Dermis blood vessel endothelial cell (primary cell): ENCODE measurements at places on chromosomes 7 and 10. TPM values are rescaled to one million over a fixed set of nuclear protein-coding genes. Genes with fewer than 3 reads are reported as not detected.

The AKAP9 gene
- 50.0 and 64.3 TPM in 2 replicates for total RNA-seq

GRCh38 chr10:133041101-133041500, 46.6 kb upstream of the ADGRA1 start:
- no peak for DNase-seq

GRCh38 chr7:123096976-123097375, 101.5 kb upstream of the TAS2R16 start:
- no peak for DNase-seq

- no peak for DNase-seq
Observed at GRCh38 chr10:47349516-47349915, 1.4 kb downstream of the RBP3 start.

- no peak for DNase-seq
Observed at GRCh38 chr7:40059057-40059456, 75.4 kb downstream of the MPLKIP start.

GRCh38 chr10:72685264-72685921, 6.5 kb upstream of the MCU start:
- no peak for DNase-seq

DNA sequence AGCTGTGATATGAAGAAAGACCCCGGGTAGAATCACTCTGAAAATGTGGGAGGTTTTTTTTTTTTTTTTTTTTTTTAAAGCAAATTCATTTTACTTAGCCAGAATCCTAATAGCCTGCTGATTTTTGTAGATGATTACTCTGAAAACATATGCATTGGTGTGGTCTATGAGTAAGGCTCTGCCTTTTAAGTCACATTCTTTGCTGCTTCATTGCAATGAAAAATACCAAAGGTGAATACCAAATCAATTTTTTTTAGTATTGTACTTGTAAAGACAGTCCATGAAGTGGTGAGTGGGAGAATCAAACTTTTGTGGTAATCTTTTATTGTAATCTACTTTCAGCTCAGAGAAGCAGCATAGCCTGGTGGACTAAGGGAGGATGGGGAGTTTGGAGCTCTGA, 130.3 kb downstream of the SDK1 start:
- DNase-seq, result no peak

DNA sequence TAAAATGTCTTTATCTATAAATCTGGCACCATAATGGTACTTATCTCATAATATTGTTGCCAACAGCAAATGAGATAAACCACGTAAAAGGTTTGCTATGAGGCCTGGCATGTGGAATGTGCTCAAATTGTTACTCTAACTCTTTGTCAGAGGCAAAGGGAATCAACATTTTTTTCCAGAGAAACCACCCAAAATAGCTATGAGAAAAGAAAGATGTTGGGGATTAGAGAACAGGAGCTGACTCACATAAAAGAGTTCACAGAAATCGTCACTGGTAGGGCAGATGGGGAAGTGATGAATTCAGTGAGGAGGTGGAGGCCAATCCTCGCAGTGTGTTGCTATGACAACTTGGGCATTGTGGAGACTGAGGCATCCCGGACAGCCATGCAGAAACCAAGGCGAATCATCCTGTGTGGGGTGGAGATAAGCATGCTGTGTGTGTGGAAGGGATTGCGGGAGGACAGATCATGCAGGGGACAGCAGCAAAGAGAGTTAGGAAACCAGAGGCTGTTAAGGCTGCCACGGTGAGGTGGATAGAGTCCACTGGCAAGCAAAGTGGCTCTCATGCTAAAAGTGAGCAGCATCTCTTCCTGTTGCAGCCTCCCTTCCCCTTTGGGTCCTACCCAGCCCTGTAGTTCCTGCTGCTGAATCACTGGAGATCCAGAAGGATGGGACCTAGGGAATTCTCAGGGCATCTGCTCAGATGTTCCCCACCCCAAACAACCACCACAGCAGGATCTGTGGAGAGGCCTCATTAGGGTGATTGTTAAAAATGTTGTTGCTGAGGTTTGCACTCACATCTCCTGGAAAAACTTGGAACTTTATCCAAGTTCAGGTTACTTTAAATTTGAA, 103.9 kb downstream of the CUBN start:
- peak; percentile 95 for DNase-seq
